Activated CD4-positive, alpha-beta T cell treated with anti-CD3 and anti-CD28 coated beads for 24 hours (primary cell): ENCODE measurements at places on chromosomes 5 and 9.

- DNase-seq, result no peak
Measured at GRCh38 chr5:61232490-61233050, 70.3 kb upstream of the SMIM15 start.

- no peak for DNase-seq
Measured at GRCh38 chr5:124923131-124923530, 176.7 kb upstream of the ZNF608 start.

DNA sequence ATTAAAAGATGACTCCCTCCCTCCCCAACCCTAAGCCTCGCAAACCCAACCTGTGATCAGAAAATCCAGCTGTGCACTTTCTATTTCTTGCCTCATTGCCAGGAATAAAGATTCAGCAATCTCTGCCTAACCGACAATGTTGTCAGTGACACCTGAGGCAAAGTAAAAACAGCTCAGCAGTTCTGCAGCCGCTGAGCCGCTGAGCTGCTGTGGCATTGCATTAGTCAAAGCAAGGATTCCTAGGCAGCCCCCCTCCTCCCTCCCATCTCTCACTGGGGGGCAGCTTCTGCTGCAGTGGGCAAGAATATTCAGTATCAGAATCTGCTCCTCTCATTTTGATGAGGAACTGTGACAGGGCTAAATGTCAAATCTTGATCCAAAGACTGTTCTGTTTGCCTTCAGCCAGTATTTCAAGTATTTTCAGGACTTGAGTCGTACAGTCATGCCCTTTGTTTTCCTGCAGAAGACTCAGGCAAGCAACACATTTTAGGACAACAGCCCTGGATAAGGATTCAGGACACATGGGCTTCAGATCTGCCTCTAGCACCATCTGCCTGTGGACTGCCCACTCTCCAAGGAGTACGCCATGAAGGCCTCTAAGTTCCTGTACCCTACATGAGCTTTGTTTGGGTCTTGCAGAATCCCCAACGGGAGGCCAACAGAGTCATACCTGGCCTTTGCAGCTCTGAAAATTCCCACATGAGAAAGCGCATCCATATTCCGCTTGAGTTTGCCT lies 41.1 kb upstream of the DAP start:
- no peak for DNase-seq

- DNase-seq, result no peak
Measured at GRCh38 chr5:17054911-17055310, 118.8 kb upstream of the MYO10 start.

GRCh38 chr5:61332851-61333320 lies 828 bp downstream of the ZSWIM6 start:
- DNase-seq, result no peak

- no peak for DNase-seq
Measured at GRCh38 chr9:89576404-89576839, 28.4 kb upstream of the GADD45G start.

GRCh38 chr5:83197326-83197967 lies 120.1 kb downstream of the XRCC4 start:
- DNase-seq, result no peak

- DNase-seq, result no peak
Measured at GRCh38 chr9:92294297-92294676, 790 bp upstream of the IARS1 start.

GRCh38 chr5:143016777-143017516 lies 246.8 kb downstream of the ARHGAP26 start:
- DNase-seq, result no peak

- DNase-seq, result no peak
Measured at GRCh38 chr5:42719034-42719433, 37.6 kb upstream of the CCDC152 start.

GRCh38 chr5:35799753-35800152 lies 56.9 kb upstream of the IL7R start:
- DNase-seq, result no peak

- DNase-seq, result no peak
Measured at GRCh38 chr5:83313436-83313835, 158.1 kb upstream of the VCAN start.

GRCh38 chr5:74636149-74636548 lies 4.4 kb downstream of the ENC1 start:
- DNase-seq, result no peak

- no peak for DNase-seq
Measured at GRCh38 chr5:91024727-91025126, 358.4 kb downstream of the ARRDC3 start.

DNA sequence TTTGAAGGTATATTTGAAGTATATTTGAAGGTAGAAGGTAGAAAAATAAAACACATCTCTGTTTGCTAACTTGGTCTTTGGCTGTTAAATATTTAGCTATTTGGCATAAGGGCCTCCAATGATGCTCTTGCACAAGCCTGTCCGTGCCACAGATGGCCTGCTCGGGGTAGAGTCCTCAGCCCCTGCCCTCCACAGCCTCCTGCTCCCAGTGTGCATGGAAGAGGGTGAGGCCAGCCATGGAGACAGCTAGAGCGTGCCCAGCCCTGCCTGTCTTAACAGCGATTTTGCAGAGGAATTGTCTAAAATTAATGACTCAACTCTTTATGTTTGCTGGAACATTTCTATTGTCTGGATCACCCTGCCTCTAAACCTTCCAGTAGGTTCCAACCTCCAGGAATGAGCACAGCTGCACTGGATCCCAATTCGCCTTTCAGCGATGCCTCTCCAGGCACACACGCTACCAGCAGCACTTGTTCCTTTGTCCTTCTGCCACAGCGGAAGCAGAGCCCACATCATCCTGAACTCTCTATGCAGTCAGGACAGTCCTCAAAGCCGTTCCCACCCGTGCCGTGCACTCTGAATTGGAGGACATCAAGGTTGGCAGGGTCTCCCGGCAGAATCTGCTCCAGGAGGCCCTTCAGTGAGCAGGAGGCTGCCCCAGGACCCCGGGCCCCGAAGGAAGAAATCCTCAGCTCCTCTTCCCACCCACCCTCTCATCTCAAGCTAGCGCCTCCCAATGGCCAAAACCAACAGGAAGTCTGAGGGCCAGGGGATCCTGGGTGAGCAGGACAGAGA lies 254.0 kb upstream of the IRX1 start:
- DNase-seq, result no peak

DNA sequence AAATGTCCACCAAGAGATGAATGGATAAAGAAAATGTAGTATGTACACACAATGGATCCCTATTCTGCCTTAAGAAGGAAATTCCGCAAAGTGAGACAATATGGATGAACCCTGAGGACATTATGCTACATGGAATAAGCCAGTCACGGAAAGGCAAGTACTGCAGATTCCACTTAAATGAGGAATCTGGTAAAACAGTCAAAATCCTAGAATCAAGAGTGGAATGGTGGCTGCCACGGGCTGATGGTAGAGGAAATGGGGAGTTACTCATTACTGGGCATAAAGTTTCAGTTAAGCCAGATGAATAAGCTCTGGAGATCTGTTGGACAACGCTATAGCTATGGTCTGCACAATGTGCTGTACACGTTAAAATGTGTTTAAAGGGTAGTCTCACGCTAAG lies 47.2 kb downstream of the STK10 start:
- no peak for DNase-seq

- DNase-seq, result no peak
Measured at GRCh38 chr9:74642376-74642775, 145.2 kb downstream of the RORB start.

GRCh38 chr5:68214482-68215207 lies 911 bp upstream of the PIK3R1 start:
- no peak for DNase-seq

DNA sequence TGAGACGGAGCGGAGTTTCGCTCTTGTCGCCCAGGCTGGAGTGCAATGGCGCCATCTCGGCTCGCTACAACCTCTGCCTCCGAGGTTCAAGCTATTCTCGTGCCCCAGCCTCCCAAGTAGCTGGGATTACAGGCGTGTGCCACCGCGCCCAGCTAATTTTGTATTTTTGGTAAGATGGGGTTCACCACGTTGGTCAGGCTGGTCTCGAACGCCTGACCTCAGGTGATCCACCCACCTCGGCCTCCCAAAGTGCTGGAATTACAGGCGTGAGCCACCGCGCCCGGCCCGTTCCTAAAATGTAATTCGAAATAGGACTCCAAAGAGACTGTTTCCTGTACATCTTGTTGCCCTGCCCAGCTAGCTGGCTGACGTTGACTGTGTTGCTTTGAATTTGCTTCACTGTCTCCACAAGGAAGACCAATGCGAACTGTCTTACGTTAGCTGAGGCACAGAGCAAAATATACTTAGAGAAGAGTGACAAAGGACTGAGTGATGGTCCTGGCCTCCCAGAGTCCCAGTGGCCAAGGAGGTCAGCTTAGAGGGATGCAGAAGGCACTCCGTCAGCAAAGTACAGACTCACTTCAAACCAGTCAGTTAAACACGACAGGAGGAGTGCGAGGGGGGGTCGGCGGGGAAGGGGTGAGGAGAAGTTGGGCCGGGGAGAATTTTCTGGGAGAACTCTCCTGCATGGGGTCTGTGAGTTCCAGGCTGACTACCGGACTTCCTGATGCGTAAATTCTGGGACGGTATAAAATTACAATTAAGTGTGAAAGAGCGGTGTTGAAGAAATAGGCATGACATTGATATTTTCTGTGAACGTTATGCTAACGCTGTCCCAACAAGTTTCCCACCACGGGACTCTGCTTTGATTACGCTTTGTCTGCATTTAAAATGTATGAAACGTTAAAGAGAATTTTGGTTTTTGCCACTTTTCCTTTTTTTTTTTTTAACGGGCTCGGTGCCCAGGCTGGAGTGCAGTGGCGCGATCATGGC lies 6.8 kb upstream of the TRIM41 start:
- no peak for DNase-seq

- peak; percentile 1 for DNase-seq
Measured at GRCh38 chr9:22208846-22209585, 199.9 kb upstream of the CDKN2B start.

GRCh38 chr5:125336401-125336800 lies 590.0 kb upstream of the ZNF608 start:
- no peak for DNase-seq

GRCh38 chr9:114386361-114386885 lies 1.4 kb downstream of the AKNA start:
- DNase-seq, result no peak

- no peak for DNase-seq
Measured at GRCh38 chr9:110214586-110215355, 6.8 kb upstream of the C9orf152 start.

GRCh38 chr9:105007143-105007542 lies 79.2 kb upstream of the ABCA1 start:
- DNase-seq, result no peak

DNA sequence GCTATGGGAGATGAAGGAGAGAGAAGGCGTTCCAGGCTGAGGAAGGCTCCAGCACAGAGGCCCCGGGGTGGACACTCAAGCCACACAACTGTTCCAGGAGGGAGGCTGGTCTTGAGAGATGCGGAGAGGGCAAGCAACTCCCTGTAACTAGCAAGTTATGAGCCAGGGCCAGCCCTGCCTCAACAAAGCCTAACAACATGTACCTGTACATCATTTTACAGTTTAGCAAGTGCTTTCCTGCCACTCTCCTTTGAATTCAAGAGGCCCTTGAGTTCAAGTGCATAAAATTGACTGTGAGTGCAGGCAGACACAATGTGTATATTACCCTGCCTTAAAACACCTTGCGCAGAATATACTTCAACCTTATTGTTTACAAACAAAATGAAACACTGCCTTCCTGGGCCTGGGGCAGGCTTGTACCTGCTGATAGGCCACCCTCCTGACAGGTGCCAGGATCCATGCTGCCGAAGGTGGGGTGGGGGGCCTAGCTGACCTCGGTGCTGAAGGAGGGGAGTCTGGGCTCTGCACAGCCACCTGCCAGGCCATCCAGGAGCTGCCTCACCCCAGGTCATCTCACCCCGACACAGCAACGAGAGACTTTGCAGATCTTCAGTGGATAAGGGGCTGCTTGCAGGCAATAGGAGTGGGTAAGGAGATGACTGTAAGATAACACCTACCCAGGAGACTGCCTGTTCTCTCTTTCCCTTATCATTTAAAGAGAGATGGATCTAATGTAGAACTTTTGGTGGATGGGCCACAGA lies 80.0 kb downstream of the PPARGC1B start:
- no peak for DNase-seq

- no peak for DNase-seq
Measured at GRCh38 chr9:122393284-122393983, 22.6 kb downstream of the PTGS1 start.

DNA sequence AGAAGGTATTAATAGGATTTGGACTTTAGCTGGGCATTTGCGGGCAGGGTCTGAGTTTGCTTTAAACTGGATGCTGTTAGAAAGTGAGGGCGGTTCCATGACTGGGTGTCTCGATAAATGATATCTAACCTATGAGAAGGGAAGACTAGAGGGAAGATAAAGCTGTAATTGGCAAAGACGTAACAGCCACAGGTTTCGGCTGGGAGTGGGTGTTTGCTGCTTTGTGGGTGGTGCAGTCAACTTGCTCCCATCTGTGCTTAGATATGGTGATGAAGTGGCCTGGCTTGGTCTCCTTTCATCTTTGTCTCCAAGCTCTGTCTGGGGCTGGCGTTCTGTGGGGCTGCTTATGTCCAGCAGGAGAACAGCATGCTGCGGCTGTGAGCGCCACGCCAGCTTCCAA lies 23.3 kb downstream of the OR2V1 start:
- DNase-seq, result no peak

DNA sequence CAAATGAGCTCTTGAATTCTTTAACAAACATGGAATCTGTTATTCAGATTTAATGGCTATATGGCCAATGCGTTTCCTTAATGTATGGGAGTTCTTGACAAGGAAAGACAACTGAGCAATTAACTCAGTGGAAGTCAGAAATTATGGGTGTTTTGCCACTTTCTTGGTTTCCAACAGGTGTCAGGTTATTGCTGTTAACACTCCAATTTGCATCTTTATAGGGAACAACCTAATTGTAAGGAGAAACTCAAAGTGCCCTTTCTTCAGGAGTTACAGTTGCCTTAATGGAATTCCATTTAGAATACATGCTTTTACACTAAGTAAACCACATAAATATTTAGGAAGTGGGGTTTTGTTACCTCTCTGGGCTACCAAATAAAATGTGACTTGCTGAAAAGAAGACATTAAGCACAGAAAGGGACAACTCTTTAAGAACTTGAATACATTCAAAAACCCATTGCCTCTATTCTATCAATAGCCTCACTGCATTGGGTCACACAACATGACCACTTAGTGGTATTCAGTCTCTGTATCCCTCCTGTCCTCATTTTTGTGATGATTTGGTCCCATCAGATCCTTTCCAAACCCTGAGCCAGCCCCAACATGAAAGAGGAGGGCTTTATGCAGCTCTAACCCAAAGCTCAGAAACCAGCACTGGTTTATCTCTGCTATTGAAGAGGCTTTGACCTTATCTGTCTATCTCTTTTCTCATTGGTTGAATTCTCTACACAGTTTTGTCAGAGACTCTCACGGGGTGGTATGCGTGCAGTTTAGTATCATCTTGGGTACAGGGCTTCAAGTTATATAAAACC lies 118.7 kb downstream of the EDIL3 start:
- DNase-seq, result no peak
